Sciatic nerve (tissue), 2 donors: ENCODE measurements at places on chromosomes 6 and 20. TPM values are rescaled to one million over a fixed set of nuclear protein-coding genes. Genes with fewer than 3 reads are reported as not detected.

- DNase-seq = no peak
These were observed 12.9 kb downstream of the PPP1R16B start for GRCh38 chr20:38818113-38819065.

DNA sequence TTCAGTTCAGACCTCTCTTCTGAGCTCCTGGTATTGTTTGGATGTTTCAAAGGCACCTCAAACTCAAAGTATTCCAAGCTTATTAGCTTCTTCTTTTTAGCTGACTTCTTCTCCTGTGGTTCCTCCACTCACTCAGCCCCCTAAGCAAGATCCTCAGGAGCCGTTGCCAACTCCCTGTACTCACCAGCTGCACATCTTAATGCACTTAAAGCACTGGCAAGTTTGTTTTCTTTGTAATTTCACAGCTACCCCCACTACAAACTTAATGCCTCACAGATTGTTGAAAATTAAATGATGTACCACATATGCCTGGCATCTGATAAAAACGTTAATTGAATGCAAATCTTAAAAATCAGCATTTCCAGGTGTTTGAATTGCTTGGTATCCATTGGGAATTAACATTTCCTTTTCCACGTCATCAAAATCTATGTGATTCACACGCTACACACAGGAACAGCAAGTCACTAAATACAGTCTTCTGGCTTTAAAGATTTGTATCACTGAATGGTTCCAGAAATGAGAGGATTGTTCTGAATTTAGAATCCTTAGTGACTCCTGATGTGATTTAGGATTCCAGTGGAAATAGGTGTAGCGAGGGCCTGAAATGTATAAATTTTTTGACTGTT lies 24.5 kb downstream of the CALHM6 start:
- DNase-seq = no peak

The LIME1 gene
- 8.1 TPM for total RNA-seq

The EFCAB8 gene
- 1.1 TPM for total RNA-seq

DNA sequence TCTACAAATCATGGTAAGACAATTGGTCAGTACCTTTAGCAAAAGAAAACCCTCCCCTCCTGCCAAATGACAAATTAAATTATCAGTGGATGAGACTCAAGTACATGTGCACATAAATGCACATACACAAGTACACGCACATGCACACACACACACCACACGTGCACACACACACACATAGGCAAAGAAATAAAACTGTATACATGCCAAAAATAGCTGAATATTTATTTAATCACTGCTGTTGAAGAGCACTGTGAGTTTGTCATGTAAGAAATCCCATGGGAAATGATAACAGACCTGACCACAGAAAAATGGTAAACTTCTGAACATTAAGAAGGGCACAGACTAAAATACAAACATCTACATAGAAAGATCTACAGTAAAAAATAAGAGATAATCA lies 46.6 kb upstream of the TNFAIP3 start:
- DNase-seq = no peak

GRCh38 chr6:33965766-33966165 lies 162.0 kb upstream of the MLN start:
- peak; percentile 18 for DNase-seq

- DNase-seq = no peak
These were observed 126.6 kb upstream of the CCDC28A start for GRCh38 chr6:138647006-138647405.

- DNase-seq = no peak
These were observed 41.1 kb downstream of the TFAP2A start for GRCh38 chr6:10373642-10374359.

DNA sequence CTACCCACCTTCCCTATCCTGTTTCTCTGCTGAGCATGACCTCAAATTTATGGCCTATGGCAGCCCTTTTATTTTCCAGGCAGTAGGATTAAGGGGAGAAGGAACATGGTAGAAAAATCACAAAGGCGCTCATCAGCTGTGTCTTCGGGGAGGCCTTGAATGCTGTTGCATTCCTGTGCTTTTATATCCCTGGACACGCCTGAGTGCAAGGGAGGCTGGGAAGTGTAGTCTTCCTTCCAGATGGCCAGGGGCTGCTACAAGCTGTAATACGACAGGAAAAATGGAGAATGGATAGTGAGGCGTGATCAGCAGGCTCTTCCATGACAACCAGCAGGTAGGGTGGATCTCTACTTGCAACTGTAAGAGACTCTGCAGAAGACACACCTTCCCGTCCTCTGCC lies 210.9 kb upstream of the GGTLC1 start:
- no peak for DNase-seq

GRCh38 chr6:159110013-159110412 lies 59.2 kb upstream of the FNDC1 start:
- no peak for DNase-seq

DNA sequence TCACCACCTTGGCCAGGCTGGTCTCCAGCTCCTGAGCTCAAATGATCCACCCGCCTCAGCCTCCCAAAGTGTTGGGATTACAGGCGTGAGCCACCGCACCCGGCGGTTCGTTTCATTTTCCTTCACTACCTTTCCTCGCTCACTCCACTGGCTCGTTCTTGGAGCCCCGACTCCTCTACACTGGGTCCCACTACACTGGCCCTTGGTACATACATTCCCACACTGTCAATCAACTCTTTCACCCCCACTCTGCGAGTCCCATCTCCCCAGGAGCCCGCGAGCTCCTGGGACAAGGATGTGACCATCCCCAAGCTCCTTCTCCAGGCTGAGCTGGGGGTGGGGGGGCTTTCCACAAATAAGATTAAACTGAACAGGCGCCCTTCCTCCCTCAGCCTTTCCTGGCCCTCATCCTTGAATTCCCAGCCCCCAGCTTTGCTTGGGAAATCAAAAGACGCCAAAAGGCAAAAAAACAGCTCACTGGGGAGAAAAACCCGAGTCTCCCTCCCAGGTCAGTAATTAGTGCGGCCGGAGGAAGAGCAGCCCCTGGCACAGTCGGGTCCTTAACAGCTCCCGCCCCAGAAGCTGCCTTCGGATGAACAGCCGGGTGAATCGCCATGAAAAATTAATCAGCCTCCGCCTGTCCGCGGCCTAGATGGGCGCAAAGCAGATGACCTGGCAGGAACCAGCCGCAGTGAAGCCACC lies 42.8 kb upstream of the LY86 start:
- no peak for DNase-seq

The KCNK16 gene
- not detected for total RNA-seq

The FKBP1C gene
- total RNA-seq = 0.89 TPM

GRCh38 chr6:3748208-3749066 lies 3.1 kb downstream of the PXDC1 start:
- DNase-seq = peak; percentile 72

The ORC3 gene
- total RNA-seq = 28.0 TPM

The ZNF311 gene
- 2.1 TPM for total RNA-seq

The SYTL3 gene
- total RNA-seq = 2.5 TPM

The C6orf52 gene
- total RNA-seq = 1.1 TPM

- DNase-seq = no peak
These were observed 70.3 kb upstream of the RALGAPA2 start for GRCh38 chr20:20782755-20783154.

The HLA-DQA1 gene
- 26.0 TPM for total RNA-seq

GRCh38 chr6:4316867-4317400 lies 181.6 kb upstream of the ECI2 start:
- DNase-seq = no peak

GRCh38 chr6:100892693-100893092 lies 11.6 kb upstream of the ASCC3 start:
- no peak for DNase-seq

GRCh38 chr6:109944448-109944847 lies 33.7 kb upstream of the GPR6 start:
- DNase-seq = no peak

DNA sequence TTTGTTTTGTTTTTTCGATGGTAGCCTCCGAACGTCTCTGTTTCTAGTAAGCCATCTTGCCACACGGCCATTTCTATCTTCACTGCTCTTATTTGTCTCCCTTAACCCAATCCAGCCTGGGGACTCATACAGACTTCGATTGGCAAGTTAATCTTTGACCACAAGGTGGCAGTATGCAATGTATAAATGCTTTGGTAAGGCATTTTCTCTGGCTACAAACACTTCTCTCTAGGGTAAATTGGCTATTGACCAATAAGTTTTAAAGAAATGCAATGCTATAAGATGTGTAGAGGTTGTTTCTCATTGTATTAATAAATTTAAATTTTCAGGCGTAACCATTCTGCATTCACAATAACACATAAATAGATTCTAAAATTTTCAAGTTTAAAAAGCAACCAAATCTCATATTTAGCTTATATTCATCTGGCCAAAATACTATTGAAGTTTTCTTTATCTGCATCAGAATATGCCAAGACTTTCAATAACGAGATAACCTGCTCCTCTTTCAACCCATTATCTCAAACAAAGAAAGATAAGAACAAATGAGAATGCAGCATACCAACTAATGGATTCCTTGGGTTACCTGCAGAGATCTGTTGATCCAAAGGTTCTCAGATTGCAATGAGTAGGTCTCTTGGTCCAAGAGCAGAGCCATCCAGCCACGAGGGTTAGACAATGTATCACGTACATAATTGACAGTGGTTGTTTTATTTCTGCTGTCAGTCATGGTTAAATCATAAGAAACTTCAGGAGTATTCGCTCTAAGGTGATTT lies 231.9 kb downstream of the PKHD1 start:
- DNase-seq = no peak

- no peak for DNase-seq
These were observed 109.0 kb upstream of the THBS2 start for GRCh38 chr6:169362501-169363121.

GRCh38 chr6:33215271-33216116 lies 7.2 kb downstream of the RING1 start:
- DNase-seq = peak; percentile 48

- no peak for DNase-seq
These were observed 10.1 kb downstream of the ISM1 start for GRCh38 chr20:13231031-13231752.

GRCh38 chr20:19921284-19921793 lies 95.8 kb upstream of the NAA20 start:
- DNase-seq = no peak

The ACTL10 gene
- 0.71 TPM for total RNA-seq

The MBOAT1 gene
- 37.9 TPM for total RNA-seq

The HRH3 gene
- total RNA-seq = not detected

- DNase-seq = no peak
These were observed 81.1 kb downstream of the PRDM1 start for GRCh38 chr6:106167096-106167814.
